Head of caudate nucleus (tissue), 42 donors: ENCODE measurements at places on chromosomes 4 and X.

- DNase-seq: no peak
Measured at GRCh38 chr4:110515676-110516075, 39.7 kb downstream of the ENPEP start.

GRCh38 chr4:138663883-138664282 lies 351.7 kb upstream of the NOCT start:
- DNase-seq: no peak

DNA sequence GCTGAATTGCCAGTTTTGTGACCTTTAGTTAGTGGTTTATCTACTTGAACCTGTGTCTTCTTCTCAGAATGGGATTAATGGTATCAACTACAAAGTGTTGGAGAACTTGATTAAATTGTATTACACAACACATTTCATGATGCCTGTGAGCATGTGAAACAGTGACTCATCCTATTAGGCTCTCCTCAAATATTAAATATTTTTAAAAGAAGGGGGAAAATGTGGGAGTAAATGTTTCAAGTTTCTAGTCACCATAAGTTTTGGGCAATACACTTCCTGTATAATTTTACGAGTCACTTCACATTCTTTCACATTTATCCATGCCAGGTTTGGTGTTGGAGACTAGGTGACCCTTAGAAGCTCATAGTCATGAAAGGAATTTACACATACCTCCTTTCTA lies 147.0 kb downstream of the HS3ST1 start:
- DNase-seq: no peak

GRCh38 chr4:26566133-26566532 lies 17.8 kb upstream of the TBC1D19 start:
- no peak for DNase-seq

DNA sequence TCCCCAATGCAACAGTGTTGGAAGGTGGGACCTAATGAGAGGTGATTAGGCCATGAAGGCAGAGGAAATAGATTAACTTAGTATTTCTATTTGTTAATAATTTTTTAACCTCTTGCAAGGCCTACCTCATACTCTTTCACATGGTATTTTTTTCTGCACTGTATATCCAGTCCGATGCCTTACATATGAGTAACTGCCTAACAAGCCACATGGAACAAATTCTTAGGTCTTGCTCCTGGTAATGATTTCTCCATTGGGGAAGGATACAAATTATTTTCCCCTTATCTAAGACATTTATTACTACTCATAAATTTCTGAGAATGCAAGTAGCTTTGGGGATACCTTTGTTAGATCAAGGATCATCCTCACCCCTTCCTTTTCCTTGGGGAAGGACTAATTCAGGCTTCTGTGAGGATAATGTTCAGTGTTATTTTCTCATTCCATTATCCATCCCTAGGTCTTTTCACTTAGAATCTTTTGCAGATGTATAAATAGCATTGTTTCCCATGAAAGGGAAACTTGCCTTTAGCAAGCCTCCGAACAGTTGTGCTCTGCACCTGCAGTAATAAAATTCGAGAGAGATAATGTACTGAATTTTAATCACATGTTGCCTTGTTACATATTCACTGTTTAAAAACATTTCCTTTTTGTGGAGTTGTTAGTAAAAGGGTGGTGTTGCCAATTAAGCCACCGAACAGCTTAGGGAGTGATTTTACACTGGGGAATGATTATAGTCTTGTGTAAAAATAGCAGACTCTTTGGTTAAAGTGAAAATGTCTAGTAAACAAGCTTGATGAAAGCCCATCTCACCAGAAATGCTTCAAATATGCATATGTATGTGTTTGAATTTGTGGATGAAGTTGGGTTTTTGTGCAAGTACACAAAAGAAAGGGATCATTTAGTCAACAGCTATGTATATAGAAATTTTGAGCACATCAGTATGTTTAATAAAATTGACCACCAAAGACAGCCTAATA lies 89.9 kb downstream of the CFAP299 start:
- DNase-seq: no peak

- no peak for DNase-seq
Measured at GRCh38 chr4:185734214-185734613, 77.8 kb downstream of the SORBS2 start.

- DNase-seq: no peak
Measured at GRCh38 chr4:111678479-111678878, 466.8 kb upstream of the FAM241A start.

DNA sequence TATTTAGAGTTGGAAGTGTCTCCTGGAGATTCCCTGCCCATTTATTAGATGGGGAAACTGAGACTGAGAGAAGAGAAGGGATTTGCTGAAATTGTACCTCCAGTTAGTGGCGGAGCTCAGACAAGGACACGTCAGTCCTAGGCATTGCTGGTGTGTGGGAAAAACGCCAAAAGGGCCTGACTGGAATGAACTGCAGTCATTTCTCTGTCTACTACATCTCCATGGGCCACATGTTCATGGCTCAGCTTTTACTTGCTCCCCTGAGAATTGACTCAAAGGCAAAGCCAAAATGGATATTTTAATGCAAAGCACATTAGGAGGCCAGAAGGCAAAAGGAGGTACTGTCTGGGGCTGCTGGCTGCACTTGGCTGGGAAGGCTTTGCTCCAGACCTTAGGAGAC lies 3.9 kb downstream of the TFDP3 start:
- DNase-seq: no peak

DNA sequence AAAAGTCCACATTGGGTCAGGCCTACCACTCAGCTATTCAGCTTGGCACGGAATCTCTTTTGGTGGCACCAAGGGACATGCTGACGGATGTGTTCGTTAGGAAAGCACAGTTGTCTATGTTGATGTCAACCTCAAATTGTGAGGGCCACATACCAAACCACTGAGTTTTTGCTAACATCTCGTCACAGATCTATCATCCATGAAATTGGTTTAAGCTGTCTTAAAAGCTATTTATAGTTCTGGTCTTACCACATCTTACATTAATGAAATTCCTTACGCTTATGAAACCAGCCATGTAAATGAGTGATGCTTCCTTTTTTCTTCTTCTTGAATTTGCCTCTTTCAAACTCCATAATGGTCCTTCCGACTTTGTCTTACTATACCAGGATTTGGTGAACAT lies 101.5 kb downstream of the MGST2 start:
- DNase-seq: no peak

DNA sequence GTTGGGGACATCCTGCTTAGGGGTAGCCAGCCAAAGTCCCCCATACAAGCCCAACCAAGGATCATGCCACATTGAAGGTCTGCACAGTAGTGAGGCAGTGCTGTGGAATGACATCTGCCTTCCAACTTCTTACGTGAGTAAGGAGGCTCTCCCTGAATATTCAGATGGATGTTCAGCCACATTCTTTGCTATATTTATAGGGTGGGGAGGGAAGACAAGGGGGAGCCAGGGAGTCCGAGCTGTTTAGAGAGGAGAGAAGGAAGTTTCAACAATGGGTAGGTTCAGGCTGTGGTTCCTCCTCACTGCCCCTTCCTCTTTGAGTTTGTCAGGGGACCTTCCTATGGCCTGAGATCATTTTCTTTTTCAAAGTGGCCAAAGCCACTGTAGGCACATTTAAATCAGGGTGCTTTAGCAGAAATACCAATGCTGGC lies 29.8 kb downstream of the MSN start:
- no peak for DNase-seq

DNA sequence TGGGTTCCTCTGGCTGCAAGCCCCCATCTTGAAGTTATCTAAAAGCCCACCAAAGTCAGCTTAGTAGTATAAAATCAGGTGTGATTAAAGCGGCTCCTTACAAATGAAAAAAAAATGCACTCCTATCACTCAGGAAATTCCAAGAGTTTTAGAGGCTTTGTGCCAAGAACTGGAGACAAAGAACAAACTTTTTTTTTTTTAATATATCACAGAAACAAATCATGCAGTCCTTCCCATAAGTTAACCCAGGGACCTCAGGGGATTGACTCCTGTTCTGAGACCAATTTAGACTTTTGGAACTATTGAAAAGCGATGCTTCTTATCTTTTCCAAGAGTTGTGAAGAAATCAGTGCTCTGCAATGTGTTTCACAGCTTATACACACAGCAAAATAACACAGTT lies 53.6 kb downstream of the HHIP start:
- no peak for DNase-seq

DNA sequence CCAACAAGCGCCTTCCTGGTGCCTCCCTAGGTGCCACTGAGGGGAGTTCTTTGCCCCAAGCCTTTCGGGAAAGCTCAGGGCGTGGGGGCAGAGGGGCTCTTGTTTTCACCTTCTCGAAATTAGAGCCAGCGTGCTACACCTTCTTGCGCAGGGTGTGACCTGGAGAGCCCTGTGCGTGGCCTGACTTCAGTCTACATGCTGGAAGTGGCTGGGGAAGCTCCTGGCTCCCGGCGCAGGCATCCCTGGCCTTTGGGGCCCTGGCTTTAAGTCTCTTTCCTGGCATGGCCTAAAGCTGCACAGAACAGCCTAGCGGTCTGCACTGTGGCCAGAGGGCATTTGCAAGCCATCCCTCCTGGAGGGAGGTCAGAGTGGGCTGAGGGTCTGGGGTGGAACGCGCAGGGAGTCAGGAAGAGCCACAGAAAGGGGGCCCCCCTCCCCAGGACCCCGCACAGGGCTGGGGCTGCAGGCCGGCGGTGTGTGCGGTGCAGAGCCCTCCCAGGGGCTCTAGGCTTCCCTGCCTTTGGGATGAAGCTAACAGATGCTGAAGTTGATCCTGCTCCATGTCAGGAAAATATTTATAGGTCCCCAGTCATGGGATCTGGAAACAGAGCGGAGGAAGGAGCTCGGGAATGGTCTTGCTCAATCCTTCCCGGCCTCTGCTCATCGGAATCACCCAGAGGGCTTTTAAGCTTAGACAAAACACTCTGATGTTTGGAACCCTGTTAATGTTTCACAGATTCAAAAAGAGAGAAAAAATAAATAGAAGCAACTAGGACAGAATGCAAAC lies 781 bp upstream of the SPON2 start:
- DNase-seq: no peak

GRCh38 chr4:151091047-151091446 lies 8.4 kb upstream of the RPS3A start:
- DNase-seq: no peak

DNA sequence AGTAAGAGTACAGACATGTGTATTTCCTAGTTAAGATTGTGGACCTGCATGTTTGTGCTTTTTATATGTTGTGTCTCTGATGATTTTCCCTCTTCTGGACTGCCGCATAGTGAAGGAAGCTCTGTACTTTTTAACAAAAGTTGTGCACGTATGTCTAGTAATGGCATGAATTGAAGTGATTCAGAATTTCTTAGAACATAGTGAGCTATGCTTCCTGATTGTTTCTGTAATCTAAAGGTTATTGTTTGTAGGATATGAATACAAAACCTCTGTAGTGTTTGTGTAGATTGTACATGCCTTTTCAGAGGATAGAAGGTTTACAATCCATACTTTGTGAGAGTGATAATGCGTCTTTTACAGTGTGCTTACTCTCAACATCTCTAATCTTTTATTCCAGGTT lies 37.0 kb upstream of the NUDT6 start:
- DNase-seq: no peak

DNA sequence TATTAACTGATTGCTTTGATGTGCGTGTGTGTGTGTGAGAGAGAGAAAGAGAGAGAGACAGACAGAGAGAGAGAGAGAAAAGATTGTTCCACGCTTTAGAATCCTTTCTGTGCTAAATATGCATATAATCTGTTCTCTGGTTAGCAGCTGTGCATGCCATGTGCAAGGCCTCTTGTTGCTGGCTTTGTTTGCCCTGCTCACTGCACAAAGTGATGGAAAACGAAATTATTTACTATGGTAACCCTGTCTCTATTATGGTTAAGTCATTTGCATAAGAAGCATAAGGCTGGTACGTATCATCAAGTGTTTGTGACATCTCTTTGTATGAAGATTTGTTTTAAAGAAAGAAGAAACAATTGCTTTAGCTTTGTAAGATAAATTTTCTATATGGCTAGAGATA lies 190.2 kb upstream of the POF1B start:
- DNase-seq: no peak

DNA sequence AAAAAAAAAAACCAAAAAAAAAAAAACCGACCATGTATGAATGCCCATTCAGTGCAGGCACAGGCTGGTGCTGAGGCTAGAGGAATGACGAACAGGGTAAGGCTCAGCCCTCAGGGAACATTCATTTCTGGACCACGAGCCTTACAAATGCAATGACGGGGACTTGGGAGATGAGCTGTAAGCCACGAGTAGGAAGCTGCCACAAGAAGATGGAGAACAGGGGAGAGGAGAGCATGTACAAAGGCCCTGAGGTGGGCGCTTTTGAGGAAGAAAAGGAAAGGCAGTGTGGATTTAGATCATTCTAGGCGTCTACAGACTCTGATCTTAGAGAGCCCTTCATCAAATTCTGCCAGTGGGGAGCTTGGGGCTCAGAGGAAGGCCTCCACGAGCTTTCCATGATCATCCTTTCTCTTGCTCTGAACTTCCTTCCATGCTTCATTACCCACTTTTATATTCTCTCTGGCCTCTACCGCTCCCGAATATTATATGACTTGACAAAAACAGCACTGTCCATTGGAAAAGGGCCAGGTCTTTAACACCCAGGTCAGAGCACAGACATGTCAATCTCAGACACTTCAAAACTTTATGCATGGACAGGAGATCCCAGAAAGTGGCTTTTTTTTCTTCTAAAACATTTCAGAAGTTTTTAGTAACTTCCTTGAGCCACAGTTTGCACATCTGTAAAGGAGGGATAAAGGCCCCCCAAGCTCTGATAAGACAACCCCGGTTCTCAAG lies 3.3 kb upstream of the ZNF518B start:
- DNase-seq: no peak

- DNase-seq: no peak
Measured at GRCh38 chr4:35925806-35926205, 318.5 kb downstream of the ARAP2 start.

DNA sequence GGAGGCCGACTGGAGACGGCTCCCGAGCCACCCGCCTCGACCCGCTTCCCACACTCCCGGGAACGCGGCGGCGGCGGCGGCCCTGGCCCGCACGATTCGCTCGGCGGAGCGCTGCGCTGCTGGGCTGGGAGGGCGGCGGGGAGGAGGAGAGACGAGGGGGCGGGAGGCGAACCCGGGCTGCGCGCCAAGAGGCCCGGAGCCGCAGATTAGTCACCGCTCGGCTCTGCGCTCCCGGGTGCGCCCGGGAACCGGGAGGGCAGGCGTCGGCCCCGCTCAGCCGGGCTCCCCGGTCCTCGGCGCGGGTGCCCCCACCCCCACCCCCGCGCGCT lies 11.2 kb upstream of the BCOR start:
- peak; percentile 74 for DNase-seq
